ENCODE measurements at places on chromosomes 5 and 9.

DNA sequence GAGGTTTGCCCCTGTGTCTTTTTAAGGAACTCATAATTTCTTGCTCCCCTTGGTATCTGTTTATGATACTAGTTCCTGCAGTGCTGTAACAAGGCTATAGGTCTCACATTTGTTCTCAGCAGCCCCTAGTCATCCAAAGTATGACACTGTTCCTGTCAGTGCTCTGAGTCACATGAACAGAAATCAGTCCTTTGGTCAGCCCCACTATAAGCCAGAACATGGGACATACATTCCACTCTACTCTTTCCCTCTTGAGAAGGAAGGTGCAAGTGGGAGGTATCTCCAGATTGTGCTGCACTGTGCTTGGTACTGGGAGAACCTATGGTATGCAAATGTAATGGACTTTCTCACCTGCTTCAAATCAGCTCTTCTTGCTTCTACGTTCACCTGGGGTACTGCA lies 87.0 kb downstream of the IARS1 start:
- no peak for DNase-seq

GRCh38 chr9:89408628-89409101 lies 89.2 kb downstream of the SEMA4D start:
- DNase-seq: no peak

DNA sequence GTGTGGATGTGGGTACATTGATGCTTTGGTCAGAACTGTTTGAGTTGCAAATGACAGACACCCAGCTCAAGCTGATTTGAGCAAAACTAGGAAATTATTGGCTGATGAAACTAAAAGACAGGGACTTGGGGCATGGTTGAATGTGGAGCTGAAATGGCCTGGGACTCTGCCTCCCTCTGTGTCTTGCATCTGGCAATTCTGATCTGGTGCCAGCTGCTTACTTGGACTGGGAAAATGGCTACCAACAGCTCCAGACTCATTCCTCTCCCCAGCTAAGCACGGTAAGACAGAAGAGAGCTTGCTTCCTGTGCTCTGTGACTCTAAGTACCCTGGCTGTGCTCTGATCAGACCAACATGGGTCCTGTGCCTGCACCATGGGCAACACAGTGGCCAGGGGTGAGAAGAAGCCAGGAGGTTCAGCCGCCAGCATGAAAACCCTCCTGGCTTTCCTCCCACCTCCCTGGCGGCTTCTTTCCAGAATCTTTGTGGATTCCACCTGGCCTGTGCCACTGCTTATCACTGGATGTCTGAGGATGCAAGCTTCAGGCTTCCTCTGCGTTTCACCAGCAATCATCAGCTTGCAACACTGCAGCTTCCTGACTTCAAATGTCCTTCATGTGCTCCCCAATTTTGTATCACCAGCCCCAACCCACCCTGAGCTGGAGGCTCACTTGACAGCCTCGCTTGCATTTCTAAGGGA lies 44.1 kb downstream of the C5orf15 start:
- DNase-seq: peak; percentile 35

DNA sequence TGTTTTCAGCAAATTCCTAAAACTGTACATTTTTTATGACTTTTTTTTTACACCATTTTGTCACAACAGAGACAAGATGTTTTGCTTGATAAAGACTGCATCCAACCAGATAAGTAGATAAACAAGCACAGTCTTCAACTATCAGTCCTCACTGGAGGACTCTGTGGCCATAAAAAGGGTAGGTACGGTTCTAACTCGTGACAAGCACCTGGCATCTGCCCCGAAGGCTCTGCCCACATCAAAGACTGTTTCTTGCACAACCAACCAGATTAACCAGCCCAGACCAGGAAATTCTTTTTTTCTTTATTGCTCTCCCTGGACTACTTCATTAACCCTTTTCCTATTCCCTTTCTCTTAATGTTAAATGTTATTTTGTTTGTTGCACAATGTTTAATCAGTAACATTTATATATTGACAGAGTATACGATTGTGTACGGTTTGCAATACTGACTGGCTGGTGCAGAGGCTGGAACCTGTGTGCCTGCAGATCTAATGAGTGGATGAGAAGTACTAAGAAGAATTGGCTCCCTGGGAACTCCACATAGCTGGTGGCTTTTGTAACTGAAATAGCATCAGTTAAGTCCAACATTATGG lies 74.1 kb downstream of the SERINC5 start:
- DNase-seq: no peak

DNA sequence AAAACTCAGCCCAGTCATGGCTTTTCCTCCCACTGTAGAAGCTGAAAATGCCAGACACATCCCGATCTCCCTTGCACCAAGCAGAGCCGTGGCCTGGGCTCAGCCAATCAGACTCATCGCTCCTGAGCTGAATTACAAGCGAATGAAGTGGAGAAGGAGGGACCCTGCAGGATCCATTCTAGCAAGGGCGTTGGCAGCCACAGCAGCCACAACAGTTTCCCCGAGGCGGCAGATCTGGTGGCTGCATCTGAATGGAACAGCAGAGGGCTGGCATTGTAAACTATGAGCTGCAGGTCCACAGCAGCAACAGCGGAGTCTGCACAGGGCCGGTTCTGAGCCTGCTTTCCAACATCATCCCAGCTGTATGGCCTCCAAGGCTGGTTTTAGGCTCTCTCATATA lies 23.8 kb downstream of the ALG2 start:
- no peak for DNase-seq

- DNase-seq: no peak
Observed at GRCh38 chr5:89956838-89957237, 452.7 kb downstream of the CETN3 start.

- DNase-seq: no peak
Observed at GRCh38 chr9:69198521-69199220, 24.6 kb downstream of the TJP2 start.

DNA sequence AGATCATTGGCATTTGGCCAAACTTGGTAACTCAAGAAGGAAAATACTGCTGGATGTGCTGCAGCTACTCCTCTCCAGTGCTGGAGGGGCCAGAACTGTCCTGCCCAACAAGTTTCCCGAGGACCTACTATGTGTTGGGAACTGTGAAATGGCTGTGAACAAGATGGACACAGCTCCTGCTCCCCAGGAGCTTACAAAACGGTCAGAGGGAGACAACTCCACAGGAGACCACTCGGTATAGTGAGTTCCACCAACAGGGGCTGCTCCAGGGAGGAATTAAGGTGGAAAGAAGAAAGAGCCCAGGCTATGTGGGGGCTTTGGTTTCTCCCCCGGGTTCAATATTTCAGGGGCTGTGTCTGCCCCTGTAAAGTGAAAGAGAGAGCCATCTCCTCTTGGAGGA lies 78.8 kb downstream of the GNA14 start:
- DNase-seq: no peak

- no peak for DNase-seq
Observed at GRCh38 chr9:134024214-134024792, 978 bp upstream of the BRD3OS start.

- no peak for DNase-seq
Observed at GRCh38 chr5:170317499-170317898, 19.9 kb upstream of the LCP2 start.

GRCh38 chr9:3525836-3526164 lies at the start of gene RFX3:
TSS of gene RFX3 (minus strand) at chr9:3526001. CDS start at chr9:3395588, 130,413 bp downstream.
- DNase-seq: peak; percentile 95

GRCh38 chr5:170226661-170227060 lies 6.1 kb upstream of the C5orf58 start:
- no peak for DNase-seq
